Endodermal cell (in vitro differentiated cells): ENCODE measurements at places on chromosomes 11 and 22. TPM values are rescaled to one million over a fixed set of nuclear protein-coding genes. Genes with fewer than 3 reads are reported as not detected.

The CD248 gene
- 0.33 to 0.59 TPM (median 0.38 TPM) in 3 replicates for total RNA-seq

The ENDOD1 gene
- total RNA-seq: 1.8 and 1.9 TPM in 2 replicates

The MUC2 gene
- not detected in 3 replicates for total RNA-seq

GRCh38 chr11:61657566-61658290 lies 22.5 kb upstream of the DAGLA start:
- no peaks in the 10 kb centered on the region for H3K36me3 ChIP-seq
- no peak for DNase-seq
- no peak overlapping the region for H3K27ac ChIP-seq
- no peaks in the 10 kb centered on the region for H3K27me3 ChIP-seq
- H3K4me1 ChIP-seq: peaks cover 8% of the 10 kb centered on the region

- no peak overlapping the region for H3K4me3 ChIP-seq
- peak; percentile 90 for DNase-seq
- no peaks in the 10 kb centered on the region for H3K27me3 ChIP-seq
- peak overlapping the region; percentile 25 for H3K27ac ChIP-seq
- H3K4me1 ChIP-seq: peaks cover 4% of the 10 kb centered on the region
Measured at GRCh38 chr22:30196141-30196879, 50.2 kb downstream of the LIF start.

- no peak overlapping the region for H3K4me3 ChIP-seq
- H3K4me1 ChIP-seq: no peaks in the 10 kb centered on the region
- H3K27me3 ChIP-seq: no peaks in the 10 kb centered on the region
- DNase-seq: no peak
- peaks cover 3% of the 10 kb centered on the region for H3K36me3 ChIP-seq
Measured at GRCh38 chr11:72305891-72306585, 62.1 kb upstream of the PHOX2A start.

- DNase-seq: no peak
- no peaks in the 10 kb centered on the region for H3K27me3 ChIP-seq
- H3K36me3 ChIP-seq: peaks cover 78% of the 10 kb centered on the region
Measured at GRCh38 chr22:19374410-19374809, 57.1 kb downstream of the HIRA start.

- H3K4me1 ChIP-seq: no peaks in the 10 kb centered on the region
- H3K27ac ChIP-seq: peak overlapping the region; percentile 94
- no peak for DNase-seq
- H3K27me3 ChIP-seq: no peaks in the 10 kb centered on the region
- H3K36me3 ChIP-seq: no peaks in the 10 kb centered on the region
- no peak overlapping the region for H3K4me3 ChIP-seq
Measured at GRCh38 chr11:69497221-69497787, 15.8 kb downstream of the LINC01488 start.

GRCh38 chr22:21714786-21715185 lies 20.8 kb downstream of the YPEL1 start:
- H3K27ac ChIP-seq: no peak overlapping the region
- no peak overlapping the region for H3K4me3 ChIP-seq
- DNase-seq: no peak

- no peaks in the 10 kb centered on the region for H3K4me1 ChIP-seq
- no peak overlapping the region for H3K4me3 ChIP-seq
- no peaks in the 10 kb centered on the region for H3K36me3 ChIP-seq
Measured at GRCh38 chr22:45645526-45646414, 25.9 kb upstream of the ATXN10 start.
